CD4-positive, alpha-beta T cell treated with Interferon gamma for 1 hour (primary cell): ENCODE measurements at places on chromosomes 11 and 22.

DNA sequence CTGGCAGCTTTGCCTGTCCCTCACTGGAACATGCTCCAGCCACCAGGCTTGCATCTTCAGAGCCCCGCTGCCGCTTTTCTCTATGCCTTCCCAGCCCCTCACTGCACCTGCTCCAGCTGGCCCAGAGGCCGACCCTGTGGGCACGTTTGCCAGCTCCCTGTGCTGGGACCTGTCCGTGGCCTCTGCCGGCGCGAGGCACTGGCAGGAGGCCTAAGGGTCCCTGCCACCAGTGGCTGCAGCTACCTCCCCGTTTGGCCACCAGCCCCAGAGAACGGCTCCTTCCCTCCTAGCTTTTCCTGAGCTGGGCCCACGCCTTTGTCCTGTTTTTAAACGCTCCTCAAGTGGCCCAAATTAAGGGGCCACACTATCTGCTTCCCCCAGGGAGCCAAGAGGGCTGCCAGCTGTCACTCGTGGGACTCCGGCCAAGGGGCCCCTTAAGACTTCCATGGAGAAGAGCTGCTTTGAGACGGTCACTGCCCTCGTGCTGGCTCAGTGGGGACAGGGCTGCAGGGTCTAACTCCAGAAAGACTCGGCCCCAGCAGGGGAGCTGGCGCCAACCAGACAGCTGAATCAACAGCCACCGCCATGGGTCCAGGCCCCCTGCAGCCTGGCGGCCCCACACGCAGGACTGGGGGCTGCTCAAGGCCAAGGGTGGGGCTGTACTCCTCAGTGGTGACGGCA lies 24.6 kb upstream of the WNT7B start:
- no peak for DNase-seq

DNA sequence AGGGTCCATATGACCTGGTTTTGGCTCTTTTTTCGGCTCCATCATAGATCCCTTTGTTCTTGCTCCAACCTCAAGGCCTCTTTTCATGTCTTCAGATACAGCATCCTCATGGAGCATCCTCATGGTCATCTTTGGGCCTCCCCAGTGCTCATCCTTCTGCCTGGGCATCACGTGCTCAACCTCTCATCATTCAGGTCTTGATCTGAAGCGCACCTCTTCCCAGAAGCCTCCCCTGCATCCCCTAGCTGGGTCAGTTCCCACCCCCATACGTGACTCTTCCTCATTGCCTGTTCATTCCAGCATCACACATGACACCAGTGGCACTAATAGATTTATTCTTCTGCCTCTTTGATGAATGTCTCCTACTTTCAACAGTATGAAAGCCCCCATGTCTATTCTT lies 192.2 kb downstream of the MIAT start:
- no peak for DNase-seq

DNA sequence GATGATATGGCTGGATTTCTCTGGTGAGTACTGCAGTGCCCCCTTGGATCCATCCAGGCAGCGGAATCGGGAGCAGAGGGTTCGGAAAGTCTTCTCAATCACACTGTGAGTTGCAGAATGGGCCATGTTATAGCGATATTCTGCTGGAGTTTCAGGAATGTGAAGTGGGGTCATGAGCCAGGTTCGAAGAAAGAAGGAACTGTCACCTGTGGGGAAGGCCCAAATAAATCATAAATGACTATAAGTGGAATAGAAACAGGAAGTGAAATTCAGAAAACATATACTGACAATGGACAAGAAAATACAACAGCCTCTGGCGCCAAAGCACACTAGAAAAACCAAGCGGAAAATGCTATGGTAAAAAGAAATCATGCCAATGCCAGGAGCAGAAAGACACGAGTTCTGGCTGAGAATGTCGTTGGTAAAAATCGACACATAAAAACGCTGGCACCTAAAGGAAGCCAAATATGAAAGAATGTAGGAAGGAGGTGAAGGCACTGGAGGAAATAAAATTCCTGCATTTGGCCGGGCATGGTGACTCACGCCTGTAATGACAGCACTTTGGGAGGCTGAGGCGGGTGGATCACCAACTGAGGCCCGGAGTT lies 10.0 kb upstream of the AMBRA1 start:
- no peak for DNase-seq

- DNase-seq = peak; percentile 45
Observed at GRCh38 chr22:36160499-36160942, at the start of gene APOL3. TSS of gene APOL3 (minus strand) at chr22:36160755. CDS start at chr22:36149055, 11,700 bp downstream.

DNA sequence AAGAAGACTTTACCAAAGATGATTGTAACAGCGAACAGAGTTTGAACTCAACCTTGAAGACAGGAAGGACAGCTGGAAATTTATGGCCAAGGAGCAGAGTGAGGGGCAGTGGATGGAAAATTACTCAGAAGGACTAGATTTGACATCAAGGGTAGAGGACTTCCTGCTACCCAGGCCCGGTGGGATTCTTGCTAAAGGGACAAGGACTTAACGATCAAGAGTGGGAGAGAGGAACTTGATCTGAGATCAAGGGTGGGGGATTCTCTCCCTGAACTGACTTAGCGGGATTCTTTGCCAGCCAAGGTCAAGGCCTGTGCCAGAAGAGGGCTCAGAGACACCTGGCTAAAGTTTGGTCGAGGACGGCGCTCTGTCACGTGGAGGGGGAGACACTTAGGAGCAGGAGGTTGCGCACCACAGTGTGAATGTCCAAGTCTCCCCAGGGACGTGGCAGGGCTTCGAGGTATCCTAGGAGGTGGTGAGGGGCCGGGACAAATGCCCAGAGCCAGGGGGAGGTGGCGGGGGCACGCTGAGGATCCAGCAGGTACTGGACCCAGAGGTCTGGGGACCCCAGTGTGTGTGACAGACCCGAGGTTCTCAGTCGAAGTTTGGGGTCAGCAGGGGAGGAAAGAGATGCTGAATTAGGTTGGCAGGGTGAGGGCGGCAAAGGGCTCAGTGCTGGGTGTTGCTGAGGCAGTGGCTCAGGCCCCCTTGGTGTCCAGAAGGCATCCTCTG lies 46.1 kb upstream of the SHISAL1 start:
- no peak for DNase-seq

DNA sequence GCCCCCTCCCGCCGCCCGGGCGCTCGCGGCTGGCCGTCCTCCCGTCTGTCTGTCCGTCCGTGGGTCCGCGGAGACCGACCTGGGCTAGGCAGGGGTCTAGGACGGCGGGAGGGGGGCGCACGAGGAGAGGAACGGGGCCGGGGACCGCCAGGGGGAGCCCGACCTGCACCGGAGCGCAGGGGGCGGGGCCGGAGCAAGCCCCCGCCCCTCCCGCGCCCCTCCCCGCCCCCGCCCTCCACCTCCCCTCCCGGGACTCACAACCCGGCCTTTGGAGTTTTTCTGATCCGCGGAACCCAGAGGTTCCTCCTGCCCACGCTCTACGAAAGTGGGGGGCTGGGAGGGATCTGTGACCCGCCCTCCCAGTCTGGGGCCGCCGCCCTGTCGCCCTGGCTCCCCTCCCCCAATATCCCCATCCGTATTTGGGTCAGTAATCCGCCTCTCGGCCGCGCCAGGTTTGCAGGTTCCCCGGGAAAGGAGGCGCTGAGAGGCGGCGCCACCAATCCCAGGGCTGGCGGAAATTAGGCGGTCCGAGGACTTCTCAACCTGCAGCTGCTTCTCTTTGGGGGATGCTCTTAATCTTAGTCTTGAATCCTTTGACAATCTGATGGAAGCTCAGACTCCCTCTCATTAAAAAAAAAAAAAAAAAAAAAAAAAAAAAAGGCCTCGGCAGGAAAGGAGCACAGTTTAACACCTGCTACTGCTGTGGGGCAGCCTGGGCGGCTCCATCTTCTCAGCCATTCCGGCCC lies 925 bp upstream of the KCNJ11 start:
- DNase-seq = peak; percentile 75

GRCh38 chr11:13550761-13551160 lies 55.0 kb upstream of the PTH start:
- no peak for DNase-seq

- DNase-seq = no peak
Observed at GRCh38 chr11:35133656-35134055, 5.3 kb upstream of the CD44 start.

GRCh38 chr11:45665206-45665932 lies at the start of gene CHST1:
TSS of gene CHST1 (minus strand) at chr11:45665622. CDS start at chr11:45650923, 14,699 bp downstream.
- DNase-seq = no peak

- no peak for DNase-seq
Observed at GRCh38 chr11:115606498-115607220, 102.4 kb upstream of the CADM1 start.

DNA sequence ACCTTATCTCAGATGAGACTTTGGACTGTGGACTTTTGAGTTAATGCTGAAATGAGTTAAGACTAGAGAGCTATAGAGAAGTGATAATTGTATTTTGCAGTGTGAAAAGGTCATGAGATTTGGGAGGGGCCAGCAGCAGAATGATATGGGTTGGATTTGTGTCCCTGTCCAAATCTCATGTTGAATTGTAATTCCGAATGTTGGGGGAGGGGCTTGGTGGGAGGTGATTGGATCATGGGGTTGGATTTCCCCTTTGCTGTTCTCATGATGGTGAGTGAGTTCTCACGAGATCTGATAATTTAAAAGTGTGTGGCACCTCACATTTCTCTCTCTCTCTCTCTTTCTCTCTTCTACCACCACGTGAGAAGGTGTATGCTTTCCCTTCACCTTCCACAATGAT lies 777.8 kb upstream of the LUZP2 start:
- no peak for DNase-seq

- DNase-seq = no peak
Observed at GRCh38 chr11:107785401-107785800, 73.2 kb downstream of the SLC35F2 start.

DNA sequence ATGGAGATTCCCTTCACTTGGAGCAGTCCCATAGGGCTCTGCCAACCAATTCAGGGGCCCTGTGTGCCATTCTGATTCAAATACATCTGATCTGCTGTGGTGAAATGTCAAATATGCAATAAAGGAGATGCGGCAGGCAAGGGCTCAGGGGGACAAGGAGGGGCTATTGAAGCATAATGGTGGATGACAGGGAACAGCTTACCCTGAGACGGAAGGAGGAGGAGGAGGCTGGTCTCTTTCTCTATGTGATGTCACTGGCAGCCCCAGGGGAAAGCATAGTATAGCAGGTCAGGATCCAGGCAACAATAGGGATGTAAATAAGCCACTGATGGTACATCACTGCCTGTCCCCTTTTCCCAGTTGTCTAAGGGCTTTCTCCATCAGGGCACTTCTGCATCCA lies 350.9 kb upstream of the SYN3 start:
- DNase-seq = no peak

- no peak for DNase-seq
Observed at GRCh38 chr11:124627546-124627945, 4.9 kb downstream of the TBRG1 start.

GRCh38 chr11:64759722-64760719 lies at the start of gene PYGM:
TSS of gene PYGM (minus strand) at chr11:64759974. CDS start at chr11:64759898, 76 bp downstream.
- DNase-seq = peak; percentile 14

- DNase-seq = no peak
Observed at GRCh38 chr11:110951950-110952503, 239.8 kb upstream of the ARHGAP20 start.

GRCh38 chr22:47219789-47220188 lies 457.3 kb downstream of the TBC1D22A start:
- DNase-seq = no peak
